Hypothalamus (tissue), 51 donors: ENCODE measurements at places on chromosomes 5 and 9.

DNA sequence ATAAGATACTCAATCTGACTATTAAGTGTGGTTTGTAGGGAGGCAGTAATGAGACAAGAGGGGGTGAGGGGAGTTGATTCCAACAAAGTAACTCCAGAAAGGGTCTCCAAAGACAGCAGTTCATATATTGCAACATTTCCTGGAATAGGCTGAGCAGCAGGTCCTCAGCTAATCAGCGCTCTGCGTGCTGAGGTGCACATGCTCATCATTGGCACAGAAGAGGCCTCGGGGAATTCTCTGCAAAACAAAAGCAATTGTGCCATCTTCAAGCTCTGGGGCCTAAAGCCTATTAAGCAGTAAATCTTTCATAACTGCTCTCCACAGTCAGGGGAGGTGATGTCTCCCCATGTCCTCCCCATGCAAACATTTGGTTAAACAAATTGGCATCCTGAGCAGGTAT is 357.3 kb downstream of the SPOCK1 start:
- no peak for DNase-seq

DNA sequence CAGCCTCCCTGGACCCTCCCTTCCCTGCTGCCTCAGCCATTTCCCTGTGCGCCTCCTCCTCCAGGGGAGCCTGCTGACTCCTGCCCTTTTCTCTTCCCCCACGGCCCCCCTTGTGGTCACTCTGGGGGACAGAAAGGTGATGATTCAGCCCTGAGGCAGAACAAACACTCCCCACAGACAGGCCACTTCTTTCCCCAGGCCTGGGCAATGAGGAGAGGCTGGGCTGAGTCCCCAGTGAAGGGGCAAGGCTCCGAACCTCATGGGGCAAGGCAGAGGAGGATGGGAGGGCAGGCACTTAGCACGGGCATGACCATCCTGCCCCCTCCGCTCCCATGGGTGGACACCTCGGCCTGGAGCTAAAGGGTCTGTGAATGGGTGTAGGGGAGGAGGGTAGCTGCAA is 21.0 kb downstream of the CSF1R start:
- no peak for DNase-seq

GRCh38 chr9:101536351-101536750 is 2.7 kb downstream of the RNF20 start:
- no peak for DNase-seq

- no peak for DNase-seq
Measured at GRCh38 chr9:69036309-69036708, 757 bp downstream of the FXN start.

DNA sequence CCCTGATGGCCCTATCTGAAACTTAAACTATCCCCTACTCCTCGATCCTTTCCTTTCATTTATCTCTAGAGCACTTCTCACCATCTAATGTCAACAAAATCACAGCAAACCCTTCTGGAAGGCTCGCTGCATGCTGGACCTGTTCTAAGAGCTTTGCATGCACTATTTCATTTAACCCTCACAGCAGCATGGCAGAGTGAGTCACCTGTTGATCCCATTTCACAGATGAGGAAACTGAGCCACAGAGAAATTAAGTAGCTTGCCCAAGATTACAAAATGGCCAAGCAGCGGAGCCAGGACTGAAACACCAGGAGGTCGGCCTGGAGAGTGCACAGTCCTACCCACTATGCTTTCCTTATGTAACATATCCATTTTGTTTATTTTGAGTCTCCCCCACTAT is 93.1 kb downstream of the ZNF622 start:
- DNase-seq = no peak

DNA sequence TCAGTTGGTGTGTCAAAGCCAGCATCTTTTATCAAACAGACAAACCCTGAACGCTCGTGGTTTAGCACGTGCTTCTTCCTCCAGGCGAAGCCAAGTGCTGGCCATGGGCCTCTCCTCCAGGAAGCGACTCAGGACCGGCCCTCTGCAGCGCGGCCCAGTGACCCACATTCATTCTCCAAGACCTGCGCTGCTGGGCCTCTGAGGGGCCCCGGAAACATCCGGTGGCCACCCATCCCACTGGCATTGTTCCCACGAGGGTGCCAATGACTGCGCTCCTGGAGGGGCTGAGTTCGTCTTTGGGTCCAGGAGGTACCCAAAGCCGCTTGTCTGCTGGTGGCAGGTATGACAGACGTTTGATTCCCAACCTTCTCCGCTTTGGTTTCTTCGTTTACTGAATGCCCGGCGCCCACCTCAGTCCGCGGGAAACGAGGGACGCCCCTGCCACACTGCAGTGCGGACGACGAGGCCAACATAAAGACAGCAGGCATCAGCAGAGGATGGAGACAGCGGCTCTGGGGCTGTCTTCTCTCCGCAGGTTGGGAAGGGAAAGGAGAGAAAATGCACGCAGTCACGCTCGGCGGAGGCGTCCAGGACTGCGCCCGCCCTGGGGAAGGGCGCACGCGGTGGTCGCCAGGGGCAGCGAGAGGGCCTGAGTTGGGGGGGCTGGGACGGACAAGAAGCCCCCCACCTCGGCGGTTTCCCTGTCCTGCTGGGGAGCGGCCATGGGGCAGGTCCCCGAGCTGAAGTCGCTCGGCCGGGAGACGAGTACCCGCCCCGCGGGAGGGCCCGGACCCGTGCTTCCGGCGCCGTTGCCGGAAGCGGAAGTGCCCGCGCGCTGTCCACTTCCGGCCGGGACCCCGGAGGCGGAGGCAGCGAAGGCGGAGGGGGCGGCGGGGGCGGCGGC is at the start of gene EXOC3:
Gene EXOC3 (plus strand): TSS at position 842 of the 904 bp plus-strand sequence. CDS start 3,030 bp downstream, outside the sequence.
- peak; percentile 32 for DNase-seq

- no peak for DNase-seq
Measured at GRCh38 chr9:113708821-113709713, 167.0 kb upstream of the ZNF618 start.
